Caco-2 (cell line): ENCODE measurements at places on chromosomes 13 and 19.
A peak's percentile ranks its signal among the peaks of the same experiment; 100 is the strongest.

- DNase-seq, result no peak
Observed at GRCh38 chr13:73404581-73404980, 345.8 kb downstream of the KLF5 start.

GRCh38 chr13:27953676-27954405, 15.3 kb downstream of the CDX2 start:
- DNase-seq, result peak; percentile 88

GRCh38 chr13:111859354-111860230, 207.4 kb upstream of the SOX1 start:
- DNase-seq, result no peak

DNA sequence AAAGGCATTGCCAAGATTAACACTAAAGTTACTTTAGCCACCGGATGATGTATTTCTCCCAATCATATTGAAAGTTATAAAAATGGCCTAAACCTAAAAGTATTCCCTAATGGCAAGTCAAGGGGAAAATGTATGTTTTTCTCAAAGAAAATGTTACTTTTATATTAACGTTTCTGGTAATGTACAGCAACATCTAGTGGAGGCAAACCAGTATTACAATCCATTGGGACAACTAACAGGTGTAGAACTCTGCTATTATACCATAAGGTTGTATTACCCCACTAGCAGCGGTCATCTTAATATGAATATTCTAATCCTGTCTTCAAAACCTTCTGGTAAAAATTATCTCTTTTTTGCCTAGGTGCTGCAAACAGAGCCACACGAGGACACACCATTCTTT, 69.2 kb downstream of the ZNF100 start:
- DNase-seq, result no peak

DNA sequence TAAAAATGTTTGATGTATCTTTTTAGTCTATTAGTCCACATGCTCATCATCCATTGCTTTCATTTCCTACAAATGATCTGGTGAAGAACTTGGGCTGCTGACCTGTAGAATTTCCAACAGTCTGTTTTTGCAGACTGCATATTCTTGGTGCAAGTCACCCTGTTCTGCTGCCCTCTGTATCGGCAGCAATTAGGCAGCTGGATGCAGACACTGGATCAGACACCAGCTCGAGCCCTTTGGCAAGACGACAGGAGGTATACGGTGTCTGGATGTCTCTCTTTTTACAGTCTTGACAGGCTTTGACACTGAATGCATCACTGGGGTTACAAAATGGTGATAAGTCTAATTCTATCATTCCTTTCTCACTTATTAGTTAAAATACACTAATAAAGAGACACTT, 21.8 kb downstream of the MTRF1 start:
- DNase-seq, result no peak

DNA sequence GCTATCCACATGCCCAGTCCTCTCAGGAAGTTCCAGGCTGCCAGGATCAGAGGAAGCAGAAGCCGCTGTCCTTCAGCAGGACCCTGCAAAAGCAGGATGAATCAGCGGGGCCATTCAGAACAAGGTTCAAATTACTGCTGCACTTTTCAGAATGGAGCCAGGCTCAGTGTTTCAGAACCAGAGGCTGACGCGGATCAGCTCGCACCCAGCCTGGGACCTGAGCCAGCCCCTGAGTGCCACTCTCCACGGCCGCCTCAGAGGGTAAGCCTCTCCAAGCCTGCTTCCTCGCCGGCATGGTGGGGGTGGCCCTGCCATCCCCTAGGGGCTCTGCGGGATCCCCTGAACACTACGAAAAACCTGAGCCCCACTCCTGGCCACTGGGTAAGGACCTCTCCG, 24.7 kb downstream of the RASA3 start:
- no peak for DNase-seq

GRCh38 chr13:42078128-42078808, 29.8 kb downstream of the DGKH start:
- DNase-seq, result peak; percentile 19

DNA sequence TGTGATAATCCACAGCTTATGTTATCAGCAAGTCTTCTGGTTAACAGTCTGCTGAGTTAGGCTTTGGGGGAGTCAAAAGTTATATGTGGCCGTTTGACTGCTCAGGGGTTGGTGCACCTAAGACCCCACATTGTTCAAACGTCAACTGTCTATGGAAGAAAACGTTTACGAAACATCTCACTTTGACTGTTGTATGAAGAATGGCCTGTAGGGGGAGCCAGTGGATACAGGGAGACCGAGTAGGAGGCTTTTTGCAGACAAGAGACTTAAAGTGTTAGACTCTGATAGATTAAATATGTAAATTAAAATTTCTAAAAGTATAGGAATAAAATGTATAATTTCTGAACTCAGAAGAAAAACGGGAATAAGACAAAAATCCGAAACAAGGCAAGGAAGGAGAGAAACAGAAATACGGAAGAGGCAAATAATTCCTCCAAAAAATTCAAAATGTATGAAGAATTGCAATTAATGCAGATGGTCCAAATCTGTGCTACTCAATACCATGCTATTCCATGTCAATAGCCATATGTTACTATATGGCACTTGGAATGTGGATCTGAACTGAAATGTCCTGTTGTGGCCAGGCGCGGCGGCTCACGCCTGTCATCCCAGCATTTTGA, 37.8 kb downstream of the TNFSF14 start:
- peak; percentile 80 for DNase-seq

DNA sequence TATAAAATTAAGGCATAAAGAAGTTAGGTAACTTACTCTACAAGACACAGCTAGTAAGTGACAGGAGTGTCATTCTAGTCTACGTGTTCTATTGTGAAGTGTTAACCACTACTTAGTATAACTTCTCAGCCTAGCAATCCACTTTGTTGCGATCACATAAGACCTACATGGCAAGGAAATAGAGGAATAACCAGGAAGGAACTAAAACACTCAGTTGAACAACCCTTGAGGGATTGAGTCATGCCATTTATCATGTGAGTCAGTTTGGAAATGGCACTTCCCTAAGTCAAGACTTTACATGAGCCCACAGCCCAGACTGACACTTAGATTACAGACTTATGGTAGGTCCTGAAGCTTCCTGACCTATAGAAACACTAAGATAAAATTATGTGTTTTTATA, 279.5 kb upstream of the PCDH20 start:
- no peak for DNase-seq
